Cortex of kidney (tissue), 1 donor: ENCODE measurements at places on chromosomes 7 and 10.

- no peak for DNase-seq
Measured at GRCh38 chr10:87538092-87539015, 33.7 kb downstream of the MINPP1 start.

GRCh38 chr7:155729847-155730246 is 82.4 kb downstream of the SHH start:
- DNase-seq = no peak

- no peak for DNase-seq
Measured at GRCh38 chr7:80921130-80921529, 2.3 kb upstream of the SEMA3C start.

DNA sequence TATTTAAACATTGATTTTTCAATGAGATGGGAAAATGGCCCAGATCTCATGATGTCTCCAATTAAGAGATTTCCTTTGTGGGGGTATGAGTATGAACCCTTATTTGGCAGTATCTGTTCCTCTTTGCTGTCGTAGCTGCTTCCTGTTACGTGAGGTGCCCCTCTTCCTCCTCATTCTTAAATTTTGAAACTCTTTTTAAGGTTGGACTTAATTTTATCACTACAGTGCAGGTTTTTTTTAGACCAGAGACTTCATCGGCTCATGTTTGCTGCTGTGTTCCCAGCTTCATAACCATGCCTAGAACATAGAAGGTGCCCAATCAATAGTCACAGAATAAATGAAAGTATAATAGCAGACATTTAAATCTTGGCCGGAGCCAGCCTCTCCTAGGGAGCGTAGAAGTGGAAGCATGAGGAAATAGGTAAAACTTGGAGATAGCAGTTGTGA is 2.4 kb downstream of the MIOS start:
- no peak for DNase-seq

DNA sequence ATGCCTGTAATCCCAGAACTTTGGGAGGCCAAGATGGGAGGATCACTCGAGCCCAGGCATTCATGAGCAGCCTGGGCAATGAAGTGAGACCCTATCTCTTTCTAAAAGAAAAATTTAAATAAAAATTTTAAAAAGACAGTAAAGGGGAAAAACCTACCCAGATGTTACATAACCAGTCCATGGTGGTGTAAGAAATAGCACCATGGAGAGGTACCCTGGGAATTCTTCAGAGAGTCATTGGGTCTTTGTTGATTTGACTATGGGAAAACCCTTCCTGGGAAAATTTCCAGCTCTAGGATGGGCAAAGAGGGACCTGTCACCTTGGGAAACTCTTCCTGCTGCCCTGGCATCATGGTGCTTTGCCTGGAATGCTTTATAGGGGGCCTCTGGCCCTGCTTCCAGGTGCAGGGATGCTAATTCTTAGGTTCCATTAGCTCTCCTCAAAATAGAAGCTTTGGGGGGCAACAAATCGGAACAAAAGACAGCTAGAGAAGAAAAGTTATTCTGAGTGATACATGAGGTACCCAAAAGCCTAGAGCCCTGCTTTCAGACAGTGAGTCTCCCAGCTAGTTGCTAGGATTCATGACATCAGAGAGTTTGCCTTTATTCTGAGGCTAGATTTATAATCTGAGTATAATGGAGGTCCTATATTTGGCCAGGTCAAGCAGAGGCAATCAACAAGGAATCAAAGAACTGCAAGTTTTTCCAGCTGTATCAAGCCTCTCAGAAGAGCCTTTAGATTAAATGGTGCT is 10.1 kb downstream of the CCDC136 start:
- no peak for DNase-seq

DNA sequence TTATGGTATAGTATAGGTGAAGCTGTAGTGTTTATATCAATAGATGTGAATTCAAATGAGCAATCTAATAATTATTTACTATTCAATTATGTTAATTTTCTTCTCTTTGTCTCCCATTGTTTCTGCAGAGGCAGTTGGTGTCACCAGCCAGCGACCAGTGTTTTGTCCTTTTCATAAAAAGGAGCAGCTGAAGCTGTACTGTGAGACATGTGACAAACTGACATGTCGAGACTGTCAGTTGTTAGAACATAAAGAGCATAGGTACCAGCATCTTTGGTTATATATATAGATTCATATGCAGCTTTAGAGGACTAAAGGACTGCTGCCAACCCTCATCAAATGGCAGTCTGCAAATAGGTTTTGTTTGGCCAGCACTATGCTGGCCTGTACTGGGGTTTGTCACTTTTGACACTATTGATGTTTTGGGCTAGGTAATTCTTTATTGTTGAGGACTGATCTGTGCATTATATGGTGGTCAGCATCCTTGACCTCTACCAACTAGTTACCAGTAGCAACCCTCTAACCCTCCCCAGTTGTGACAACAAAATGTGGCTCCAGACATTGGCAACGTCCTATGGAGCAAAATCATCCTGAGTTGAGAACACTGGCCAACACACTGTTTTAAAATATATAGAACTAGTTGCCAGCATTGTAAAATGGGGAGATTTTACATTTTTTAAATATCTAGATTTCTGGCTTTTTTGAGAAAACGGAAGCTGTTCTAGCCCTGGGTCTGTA is 59.2 kb downstream of the TRIM24 start:
- no peak for DNase-seq

- no peak for DNase-seq
Measured at GRCh38 chr7:40709062-40709964, 574.5 kb downstream of the SUGCT start.

DNA sequence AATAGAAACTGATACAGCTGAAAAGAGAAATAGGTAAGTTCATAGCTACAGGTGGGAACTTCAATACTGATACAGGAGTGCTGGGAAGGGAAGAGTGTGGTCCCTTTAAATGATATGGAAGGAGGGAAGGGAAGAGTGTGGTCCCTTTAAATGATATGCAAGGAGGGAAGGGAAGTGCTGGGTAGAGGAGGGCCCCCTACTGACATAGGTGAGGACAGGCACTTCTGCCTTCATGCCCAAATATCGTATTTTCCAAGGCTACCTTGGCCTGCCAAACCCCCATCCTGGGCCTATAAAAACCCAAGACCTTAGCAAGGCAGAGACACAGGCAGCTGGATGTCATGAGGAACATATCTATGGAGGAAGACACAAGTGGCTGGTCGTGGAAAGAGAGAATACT is 92.3 kb downstream of the MAGI2 start:
- no peak for DNase-seq

- no peak for DNase-seq
Measured at GRCh38 chr7:35003679-35004303, 33.5 kb downstream of the DPY19L1 start.

- DNase-seq = no peak
Measured at GRCh38 chr10:31033147-31033546, 1.5 kb upstream of the ZNF438 start.

DNA sequence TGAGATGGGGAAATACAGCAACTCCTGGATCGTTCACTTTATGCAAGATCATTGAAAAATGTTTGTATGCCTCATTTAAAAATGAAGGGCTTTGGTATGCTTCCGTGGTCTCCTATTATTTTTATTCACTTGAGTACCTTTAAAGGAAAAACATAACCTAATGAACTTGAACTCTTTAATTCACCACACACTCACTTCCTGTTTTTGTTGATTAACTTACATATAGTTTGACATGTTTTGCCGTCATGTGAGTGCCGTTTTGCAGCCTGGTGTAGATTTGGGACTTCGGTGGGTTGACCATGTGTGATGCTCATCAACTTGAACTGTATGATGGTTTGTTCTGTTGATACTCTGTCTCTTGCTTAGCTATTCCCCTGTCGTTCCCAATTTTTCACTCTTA is 28.9 kb downstream of the CASP7 start:
- DNase-seq = no peak

- no peak for DNase-seq
Measured at GRCh38 chr10:80567292-80567691, 29.6 kb downstream of the SH2D4B start.

DNA sequence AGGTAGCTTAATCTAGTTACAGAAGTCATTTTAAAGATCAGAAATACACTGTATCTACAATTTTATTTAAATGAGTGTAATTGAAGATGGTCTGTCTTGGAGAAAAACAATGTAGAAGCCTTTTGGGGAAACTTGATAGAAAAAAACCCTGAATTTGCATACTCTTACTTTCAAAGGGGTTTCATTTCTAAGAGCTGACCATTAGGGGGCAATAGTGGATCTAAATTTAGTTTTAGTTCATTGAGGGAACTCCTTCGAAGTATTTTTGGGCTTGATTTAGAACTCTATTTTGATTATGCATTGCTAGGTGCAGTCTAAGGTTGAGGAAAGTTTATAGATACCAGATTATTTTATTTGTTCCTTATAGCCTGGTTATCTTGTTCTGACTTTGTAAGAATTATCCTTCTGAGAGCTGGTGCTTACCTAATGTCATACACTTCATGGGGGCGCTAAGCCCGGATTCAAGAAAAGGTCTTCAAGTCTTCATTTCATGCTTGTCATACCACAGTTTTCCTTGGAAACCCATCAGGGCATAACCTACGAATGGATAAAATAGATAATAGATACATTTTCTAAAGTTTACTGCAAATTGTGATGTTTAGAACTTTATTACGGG is 69.1 kb upstream of the MXI1 start:
- DNase-seq = no peak

DNA sequence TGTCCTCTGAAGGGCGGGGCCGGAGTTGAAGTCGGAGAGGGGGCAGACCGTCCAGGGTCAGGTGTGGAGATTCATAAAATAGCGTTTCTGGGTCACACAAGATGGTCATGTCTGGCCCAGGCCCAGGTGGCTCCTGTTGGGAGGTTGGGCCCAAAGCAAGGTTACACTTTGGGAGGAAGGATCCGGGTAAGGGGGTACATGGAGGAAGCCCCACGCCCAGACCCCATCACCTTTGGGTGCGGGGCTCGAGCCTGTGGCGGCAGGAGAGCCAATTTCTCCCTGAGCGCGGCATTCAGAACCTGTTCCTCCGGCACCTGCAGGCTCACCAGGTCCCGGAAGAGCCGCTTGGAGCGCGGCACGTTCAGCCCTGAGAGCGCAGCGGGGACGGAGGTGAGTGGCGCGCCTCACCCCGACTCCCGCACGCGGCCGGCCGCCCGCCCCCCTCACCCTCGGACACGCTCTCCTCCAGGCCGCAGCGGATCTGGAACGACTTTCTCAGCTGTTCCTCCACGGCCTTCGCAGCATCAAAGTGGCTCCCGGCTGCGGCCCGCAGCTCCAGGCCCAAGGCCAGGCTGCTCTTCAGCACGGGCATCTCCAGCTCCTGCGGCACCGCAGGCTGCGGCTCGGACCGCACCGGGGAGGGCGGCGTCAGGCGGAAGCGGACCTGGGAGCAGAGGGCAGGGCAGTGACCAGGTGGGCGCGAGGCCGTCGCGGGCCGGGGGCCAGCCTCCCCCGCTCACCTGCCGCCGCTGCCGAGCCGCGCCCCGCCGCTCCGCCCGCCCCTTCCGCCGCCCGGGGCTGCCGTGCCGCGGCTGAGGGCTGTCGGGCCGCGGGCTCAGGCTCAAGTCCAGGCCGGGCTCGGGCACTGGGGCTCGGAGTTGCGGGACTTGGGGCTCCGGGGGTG is 644 bp downstream of the PPP1R35 start:
- DNase-seq = no peak
